ENCODE measurements at places on chromosomes 6 and 20.

DNA sequence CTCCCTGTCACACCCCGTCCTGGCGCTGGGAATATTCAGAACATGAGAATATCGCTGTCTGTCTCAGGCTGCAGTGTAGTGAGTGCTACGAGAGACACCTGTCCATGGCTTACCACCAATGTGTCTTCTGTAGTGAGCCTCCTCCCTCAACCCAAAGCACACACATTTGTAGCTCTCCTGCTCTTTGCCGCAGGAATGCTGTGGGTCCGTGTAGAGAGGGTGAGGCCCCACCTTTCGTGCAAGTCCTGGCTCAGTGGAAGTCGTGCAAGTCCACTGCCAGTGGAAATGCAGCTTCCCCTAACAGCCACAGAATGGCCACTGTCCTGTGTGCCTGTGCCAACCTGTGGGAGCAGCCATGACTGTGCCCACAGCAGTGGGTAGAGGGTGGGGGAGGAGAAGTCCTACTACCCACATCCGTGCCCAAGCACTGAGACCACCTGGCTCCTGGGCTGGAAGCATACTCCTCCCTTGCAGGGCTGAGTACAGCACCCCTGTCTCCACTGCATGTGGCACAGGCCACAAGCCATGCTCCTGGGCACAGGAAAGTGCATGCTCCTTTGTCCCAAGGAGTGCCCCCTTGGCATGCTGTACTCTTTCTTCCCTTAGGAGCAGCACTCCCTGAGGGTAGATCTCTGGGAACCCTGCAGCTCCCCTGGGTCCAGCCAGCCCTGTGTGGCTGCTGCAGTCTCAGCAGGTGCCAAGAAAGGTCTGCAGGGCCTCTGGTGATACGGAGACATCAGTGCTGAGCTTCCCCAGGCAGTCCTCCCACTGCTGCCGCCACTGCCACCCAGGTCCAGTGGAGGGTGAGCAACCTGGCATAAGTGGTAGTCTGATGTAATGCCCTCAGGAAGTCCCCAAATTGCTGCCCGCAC lies 28.0 kb downstream of the IGF2R start:
- DNase-seq: no peak

DNA sequence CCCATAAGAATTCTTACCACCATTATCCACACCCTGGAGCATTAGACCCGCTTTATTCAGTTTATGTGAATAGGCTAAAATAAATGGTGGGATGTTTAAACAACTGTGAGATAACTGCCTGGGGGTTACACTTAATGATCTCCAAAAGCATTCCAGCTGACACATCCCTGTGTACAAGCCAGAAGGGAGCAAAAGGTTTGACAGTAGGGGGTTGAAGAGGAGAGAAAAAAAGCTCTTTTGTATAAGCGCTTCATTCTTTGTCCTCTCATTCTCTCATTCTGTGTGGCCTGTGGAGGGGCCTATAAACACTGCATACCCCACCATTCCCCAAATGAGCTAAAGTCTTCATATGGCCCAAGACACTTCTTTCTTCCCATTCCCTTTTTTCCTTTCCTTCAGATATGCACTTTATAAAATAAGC lies 30.8 kb upstream of the COL21A1 start:
- DNase-seq: no peak

DNA sequence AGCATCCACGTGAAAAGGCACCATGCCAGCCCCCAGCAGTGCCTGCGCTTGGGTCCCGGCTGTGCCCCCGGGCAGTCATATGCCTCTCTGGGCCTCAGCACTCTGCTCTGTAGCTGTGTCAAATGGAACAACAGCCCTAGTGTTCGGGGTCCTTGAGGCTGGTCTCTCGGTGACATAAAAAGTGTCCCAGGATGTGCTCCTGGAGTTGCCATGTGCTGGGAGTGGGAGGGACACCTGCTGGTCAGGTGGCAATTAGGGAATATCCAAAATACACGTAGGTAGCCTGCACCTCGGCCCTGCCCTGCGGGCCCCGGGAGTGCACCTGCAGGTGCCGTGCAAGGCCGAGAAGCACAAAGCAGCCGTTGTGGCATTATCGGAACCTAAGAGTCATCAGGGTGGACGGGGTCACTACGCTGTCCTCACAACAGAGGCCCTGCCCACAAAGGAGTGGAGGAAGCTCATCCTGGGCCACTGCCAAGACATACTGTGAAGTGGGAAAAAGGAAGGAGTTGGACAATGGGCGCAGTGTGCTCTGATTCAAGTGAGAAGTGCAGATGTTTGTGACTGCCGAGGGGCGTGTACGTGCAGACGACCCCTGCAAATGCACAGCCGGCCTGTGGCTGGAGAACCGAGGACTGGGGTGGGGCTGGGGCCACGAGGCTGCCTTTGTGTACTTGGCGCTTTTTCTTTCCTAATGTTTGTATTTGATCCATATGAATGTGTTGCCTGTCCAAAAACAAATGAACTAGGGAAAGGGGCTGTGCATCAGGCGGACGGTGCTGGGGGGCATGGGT lies 24.6 kb downstream of the SLCO4A1 start:
- no peak for DNase-seq

- DNase-seq: no peak
Observed at GRCh38 chr20:59640267-59640666, 35.9 kb downstream of the PHACTR3 start.

DNA sequence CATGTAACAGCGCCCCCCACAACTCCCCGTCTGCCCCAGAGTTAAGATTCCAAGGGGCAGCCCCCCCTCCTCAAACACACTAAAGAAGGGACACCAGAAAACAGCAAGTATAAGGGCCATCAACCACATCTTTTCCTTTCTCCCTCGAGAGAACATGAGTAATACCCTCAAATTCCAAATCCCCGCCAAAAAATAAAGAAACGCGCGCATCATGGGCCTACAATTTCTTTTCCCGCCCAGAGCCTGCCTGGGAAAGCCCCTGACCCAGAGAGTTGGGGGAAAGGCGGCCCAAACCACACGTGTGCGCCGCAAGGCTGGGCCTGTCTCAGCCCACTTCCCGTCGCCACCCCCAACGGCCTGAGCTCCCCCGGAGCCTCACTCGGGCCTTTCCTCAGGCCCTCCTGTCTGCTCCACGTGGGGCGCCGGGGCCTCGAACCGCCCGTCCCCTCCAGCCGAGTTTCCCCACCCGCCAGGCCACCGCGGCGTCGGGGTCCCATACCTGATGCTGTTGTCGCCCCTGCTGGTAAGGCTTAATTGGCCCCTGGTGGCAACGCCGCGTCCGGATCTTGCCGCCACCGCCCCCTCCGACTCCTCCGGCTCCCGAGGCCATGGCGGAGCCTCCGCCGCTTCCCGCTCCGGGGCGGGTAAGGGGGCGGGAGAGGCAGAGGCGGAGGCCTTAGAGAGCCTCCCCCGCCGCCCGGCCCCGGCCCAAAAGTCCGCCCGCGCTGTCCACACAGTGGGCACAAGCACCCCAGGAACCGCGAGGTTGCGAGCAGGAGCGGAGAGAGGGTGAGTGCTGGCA lies 746 bp downstream of the NUP153 start:
- DNase-seq: peak; percentile 81

DNA sequence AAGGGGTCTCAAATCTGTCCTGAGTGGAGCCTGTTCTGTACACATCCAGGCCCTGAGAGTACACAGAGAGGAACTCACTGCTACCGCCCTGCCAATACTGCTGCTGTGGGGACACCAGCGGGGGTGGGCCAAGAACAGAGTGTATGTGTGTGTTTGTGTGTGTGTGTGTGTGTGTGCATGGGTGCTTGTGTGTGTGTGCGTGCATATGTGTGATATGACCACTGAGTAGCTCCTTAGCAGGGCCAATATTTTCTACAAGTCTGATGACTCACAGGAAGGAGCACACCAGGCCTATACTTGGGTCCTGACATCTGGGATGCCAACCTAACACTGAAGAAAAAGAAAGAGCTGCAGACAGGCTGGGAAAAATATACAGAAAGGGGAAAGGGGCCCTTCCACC lies 1.4 kb downstream of the RAET1E start:
- no peak for DNase-seq

- no peak for DNase-seq
Observed at GRCh38 chr6:6656287-6656686, 67.8 kb downstream of the LY86 start.

GRCh38 chr6:157335829-157336228 lies 12.5 kb upstream of the TMEM242 start:
- no peak for DNase-seq

DNA sequence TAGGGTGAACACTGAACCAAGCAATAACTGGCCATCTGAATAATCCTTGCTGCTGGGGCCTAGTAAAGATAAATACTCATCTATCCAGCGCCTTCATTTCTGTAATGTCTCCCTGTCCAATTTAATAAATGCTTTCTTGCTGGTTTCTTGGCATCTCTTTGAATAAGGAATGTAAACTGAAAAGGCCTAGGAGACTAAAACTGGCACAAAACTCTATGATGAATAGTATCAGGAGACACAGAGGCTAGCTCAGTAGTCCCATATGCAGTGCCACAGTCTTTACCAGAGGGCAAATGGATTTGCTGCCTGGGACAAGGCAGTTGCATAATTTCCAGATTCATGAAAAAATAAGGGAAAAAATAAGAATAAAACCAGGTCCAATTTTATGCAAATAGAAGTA lies 324.4 kb downstream of the CENPW start:
- DNase-seq: no peak

- DNase-seq: no peak
Observed at GRCh38 chr6:131602781-131603312, 25.2 kb downstream of the MED23 start.

- no peak for DNase-seq
Observed at GRCh38 chr20:48295445-48295903, 510.2 kb upstream of the SULF2 start.
